Fibroblast of skin of right biceps (primary cell): ENCODE measurements at places on chromosomes 4 and X.
A peak's percentile ranks its signal among the peaks of the same experiment; 100 is the strongest.

DNA sequence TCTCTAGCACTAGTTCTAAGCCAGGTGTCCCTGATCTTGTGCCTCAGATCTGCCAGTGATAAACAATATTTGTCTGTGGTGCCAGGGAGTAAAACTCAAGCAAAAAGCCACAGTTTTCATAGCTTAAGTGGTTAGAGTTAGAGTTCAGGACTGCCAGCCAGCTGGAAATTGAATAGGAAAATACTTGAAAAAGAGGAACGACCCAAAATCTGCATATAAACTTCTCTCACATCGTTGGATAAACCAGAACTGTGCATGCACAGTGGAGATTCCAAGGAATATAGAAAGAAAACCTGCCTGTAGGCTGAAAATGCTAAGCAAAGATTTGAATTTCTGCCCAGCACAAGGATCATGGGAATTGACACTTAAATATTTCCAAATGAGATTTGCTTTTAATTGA, 35.0 kb upstream of the GNPDA2 start:
- DNase-seq = no peak

GRCh38 chrX:65821721-65822496, 154.5 kb downstream of the MSN start:
- DNase-seq = no peak

DNA sequence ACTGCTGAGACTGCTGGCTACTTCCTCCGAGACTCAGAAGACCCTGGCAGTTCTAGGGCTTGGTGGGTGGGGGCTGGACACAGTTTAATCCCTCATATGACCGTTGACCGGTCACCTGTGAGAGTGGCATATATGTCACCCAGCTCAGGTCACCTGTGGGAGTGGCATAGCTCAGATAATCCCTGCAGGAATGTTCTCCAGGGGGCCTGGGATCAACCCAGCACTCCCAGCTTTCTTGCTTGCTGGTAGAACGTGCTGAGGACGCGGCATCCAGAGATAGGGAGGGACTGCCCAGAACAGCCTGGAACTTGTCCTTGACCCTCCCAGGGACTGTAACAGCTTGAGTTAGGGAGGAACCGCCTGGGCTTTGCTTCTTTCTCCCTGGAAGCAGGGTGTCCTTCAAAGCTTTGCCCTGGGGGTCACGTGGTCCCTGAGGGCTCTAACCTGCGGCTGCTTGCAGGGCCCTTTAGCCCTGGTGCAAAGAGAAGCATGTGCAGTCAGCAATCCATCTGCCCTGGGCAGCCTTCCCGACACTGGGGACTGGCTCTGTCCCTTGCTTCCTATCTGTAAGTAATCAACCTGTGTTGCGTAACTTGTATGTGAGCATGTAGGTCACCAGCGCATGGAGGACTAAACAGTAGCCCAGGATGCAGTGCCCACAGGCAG, 55.3 kb downstream of the ZFYVE28 start:
- no peak for DNase-seq

- no peak for DNase-seq
Measured at GRCh38 chr4:8394806-8395205, 45.7 kb downstream of the ACOX3 start.

DNA sequence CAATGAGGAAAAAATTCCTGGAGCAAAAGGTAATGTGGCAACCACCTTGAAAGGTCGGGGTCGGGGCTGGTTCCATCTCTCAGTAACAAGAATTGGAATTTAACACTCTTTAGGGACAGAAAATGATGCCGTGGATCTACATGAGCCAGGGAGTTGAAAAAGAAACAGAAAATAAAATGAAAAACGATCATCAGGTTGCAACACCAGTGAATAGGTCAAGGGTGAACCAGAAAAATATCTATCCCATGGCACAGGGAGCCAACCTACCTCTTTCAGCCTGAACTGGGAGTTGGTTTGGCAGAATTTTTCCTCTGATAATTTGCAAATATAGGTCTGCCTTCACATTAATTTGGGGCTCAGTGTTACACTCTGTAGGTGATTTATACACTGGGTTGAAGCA, 93.7 kb downstream of the C4orf33 start:
- no peak for DNase-seq

GRCh38 chrX:148530464-148531077, 30.2 kb downstream of the AFF2 start:
- peak; percentile 16 for DNase-seq

DNA sequence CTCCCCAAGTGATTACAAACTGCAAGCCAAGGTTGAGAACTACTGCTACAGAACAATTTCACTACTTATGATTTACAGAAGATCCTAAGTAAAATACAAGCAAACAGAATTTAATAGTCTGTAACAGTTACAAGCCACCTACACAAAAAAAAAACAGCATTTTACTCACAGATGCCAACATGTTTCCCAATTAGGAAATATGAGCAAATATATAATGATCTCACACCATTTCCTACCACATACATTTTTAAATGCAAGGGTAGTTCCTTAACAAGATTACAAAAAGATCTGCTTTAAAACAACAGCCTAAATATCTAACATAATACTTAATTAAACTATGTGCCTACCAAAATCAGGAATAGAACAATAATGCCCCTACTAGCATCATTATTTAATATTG, 63.4 kb downstream of the EFHC2 start:
- DNase-seq = no peak

DNA sequence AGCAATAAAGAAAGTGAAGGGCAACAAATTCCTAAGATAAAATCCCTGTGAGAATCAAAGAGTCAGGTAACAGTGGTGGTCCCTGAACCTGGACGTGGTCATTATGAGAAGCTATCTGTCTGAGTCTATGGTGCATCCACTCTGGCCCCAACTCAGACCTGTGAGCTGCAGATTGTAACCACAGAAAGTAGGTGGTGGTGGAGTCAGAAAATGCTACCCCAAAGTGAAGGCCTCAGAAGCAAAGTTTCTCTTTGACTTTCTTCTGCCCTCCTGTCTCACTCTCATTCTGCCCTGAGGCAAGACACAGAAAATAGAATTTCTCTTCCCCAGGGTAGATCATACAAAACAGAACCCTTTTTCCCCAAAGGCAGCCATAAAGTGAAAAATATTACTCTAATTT, 84.1 kb upstream of the NEIL3 start:
- no peak for DNase-seq

GRCh38 chr4:156660465-156660864, 311.1 kb downstream of the PDGFC start:
- DNase-seq = no peak

- no peak for DNase-seq
Measured at GRCh38 chrX:19496711-19497110, 18.6 kb downstream of the MAP3K15 start.

- DNase-seq = no peak
Measured at GRCh38 chr4:151438154-151438553, 29.2 kb downstream of the FHIP1A start.

GRCh38 chr4:13920901-13921300, 293.4 kb upstream of the BOD1L1 start:
- peak; percentile 100 for DNase-seq

DNA sequence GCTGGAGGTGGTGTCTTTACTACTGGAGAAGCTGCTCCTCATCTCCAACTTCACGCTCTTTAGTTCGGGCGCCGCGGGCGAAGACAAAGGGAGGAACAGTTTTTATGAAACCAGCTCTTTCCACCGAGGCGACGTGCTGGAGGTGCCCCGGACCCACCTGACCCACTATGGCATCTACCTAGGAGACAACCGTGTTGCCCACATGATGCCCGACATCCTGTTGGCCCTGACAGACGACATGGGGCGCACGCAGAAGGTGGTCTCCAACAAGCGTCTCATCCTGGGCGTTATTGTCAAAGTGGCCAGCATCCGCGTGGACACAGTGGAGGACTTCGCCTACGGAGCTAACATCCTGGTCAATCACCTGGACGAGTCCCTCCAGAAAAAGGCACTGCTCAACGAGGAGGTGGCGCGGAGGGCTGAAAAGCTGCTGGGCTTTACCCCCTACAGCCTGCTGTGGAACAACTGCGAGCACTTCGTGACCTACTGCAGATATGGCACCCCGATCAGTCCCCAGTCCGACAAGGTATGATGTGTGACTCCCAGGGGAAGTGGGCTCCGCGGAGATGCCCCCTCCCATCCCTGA, 634 bp downstream of the LRAT start:
- no peak for DNase-seq

GRCh38 chr4:82779032-82779431, 19.6 kb downstream of the SCD5 start:
- DNase-seq = peak; percentile 31

- peak; percentile 59 for DNase-seq
Measured at GRCh38 chr4:172147687-172148086, 334.5 kb downstream of the GALNTL6 start.

GRCh38 chr4:11359591-11359990, 69.1 kb downstream of the HS3ST1 start:
- no peak for DNase-seq

DNA sequence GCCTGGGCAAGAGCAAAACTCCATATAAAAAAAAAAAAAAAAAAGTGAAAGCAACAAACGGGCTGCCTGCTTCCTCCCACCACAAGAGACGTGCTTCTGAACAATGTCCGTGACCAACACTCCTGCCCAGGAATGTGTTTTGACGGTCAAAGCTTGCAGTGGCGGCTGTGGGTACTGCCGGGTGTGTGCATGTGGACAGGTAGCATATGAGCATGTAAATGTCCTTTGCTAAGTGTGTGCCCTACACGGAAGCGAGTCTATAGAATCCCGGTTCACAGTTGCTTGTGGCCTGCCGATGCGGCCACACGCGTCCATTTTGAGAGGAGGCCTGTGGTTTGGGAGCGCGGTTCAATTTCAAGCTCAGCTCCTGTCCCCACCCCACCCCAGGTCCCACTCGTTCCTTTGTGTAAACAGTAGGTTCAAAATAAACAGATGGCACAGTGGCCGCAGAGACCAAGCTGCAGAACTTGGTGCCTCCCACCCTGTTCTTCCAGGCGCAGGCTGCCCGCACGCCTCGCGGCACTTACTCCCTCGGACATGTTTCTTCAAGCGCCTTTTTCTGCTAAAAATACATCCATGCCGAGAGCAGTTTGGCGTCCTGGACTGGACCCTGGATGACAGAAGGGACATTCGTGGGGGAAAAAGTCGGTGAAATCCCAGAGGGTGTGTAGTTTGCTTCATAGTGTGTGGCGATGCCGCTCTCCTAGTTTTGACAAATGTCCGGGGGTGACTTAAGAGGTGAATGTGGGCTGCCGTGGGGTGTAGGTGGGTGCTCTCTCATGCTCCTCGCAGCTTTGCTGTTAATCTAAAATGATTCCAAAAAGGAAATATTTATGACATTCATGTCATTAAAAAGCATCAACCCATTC, 11.5 kb upstream of the NKX1-1 start:
- DNase-seq = no peak

DNA sequence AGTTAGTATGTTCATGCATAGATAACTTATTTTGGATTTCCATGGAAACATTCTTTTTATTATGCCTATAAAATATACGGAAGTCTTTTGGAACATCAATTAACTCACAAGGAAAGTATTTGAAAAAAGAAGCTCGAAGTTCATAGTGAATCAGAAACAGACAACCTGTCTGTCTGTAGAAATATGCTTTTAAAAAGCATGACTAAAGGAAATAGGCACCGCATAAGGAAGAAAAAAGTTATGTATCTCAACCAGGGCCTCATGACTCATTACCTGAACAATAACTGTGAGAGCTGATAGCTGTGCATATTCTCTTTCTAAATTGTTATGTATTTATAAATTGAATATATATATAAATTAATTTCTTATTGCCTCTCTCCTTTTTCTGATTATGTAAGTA, 324.1 kb downstream of the TLL1 start:
- no peak for DNase-seq

- no peak for DNase-seq
Measured at GRCh38 chr4:174055344-174055743, 228.1 kb downstream of the FBXO8 start.

DNA sequence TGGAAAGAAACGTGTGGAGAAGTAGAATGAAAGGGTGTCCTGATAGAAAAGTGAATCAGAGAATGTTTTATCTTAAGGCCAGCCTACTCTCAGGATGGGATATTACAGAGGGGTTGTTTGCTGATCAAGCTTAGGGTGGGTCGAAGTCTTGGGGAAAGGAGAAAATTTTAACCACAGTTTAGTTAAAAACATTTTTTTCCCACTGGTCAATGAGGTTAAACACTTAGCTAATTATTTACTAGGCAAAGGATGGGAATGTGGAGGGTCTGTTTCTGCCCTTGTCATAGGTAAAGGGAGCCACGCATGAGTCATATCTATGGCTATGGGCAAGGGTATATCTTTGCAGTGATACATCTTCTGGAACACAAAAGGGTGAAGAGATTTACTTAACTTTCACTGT, 16.1 kb upstream of the SULT1E1 start:
- no peak for DNase-seq

GRCh38 chr4:52032005-52032404, 6.1 kb downstream of the SGCB start:
- DNase-seq = no peak

GRCh38 chrX:115233497-115234455, at the start of gene LRCH2:
Gene LRCH2, minus strand, starts transcription at chrX:115234096. Its CDS starts 55 bp downstream, at chrX:115234041.
- DNase-seq = peak; percentile 55

DNA sequence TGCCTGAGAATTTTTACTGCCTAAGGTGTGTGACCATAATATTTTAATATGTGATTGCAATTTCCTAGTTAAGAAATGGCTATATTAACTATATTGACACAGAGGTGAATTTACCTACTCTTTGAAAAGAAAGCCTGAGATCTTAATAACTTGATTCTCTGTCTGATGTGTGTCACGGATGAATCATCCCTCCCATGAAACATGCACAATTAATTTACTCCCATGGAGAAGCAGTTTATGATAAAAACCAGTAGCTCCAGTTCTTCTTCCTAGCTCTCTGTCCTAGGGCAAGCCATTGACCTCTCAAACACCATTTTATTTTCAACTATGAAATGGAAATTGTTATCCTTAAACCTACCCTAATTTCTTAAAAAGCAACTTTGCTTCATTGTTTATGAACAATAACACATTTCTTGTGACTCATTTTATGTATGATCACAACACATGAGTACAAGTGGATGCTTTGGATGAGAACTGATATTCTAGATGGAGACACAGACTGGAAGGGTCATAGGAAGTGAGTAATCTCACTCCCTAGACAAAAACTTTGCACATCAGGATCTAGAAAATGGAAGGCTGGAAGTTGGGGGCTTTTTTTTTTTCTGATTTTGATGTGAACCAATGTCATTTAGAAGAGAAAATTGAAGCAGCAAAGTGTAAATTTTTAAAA, 438.3 kb downstream of the GPAT3 start:
- DNase-seq = no peak

- DNase-seq = no peak
Measured at GRCh38 chr4:175809402-175810072, 2.5 kb downstream of the GPM6A start.

DNA sequence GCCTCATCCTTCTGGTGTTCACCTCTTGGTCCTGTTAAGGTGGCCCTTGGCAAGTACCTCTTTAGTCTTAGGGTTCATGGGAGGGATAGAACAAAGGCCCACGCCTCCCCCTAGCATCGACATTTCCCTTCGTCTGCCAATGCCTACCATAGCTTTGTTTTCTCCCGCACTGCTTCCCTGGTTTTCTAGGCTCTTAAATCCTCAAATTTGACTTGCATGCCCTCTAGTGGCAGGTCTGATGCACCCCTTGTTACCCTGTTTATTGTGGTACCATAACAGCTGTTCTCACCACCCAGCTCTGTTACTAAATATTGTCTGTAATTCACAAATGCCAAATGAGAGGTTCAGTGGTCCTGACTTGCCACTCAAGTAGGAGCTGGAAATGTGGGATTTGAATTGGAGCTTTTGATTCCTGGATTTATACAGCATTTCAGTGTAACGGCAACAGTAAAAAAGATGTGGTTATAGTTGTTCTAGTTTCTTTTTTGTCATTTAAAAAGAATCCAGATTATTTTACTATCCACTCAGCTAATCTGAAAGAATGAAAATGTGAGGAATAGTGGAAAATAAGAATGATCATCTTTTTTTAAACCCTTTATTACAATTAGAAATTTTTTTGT, 100.1 kb downstream of the REPS2 start:
- DNase-seq = peak; percentile 58

- peak; percentile 58 for DNase-seq
Measured at GRCh38 chrX:10157543-10157942, 768 bp downstream of the CLCN4 start.
